ENCODE measurements at places on chromosomes 2 and 18.

DNA sequence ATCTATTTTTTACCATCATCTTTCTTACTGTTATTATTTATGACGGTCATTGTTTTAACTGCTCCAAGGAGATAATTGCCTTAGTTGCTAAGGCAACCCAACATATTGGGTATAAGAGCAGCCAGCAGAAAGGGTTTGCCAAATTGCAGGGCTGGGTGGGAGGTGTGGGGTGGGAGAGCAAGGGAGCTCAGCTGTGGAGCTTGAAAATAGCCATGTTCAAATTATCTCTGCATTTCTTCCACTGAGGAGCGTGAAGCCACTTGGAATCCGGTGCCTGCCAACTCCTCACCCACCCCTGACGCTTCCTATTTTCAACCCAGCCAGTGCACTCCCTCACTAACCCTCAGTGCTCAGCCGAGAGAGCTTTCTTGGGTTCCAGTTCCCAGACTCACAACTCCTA is 60.8 kb downstream of the SETBP1 start:
- DNase-seq: no peak

DNA sequence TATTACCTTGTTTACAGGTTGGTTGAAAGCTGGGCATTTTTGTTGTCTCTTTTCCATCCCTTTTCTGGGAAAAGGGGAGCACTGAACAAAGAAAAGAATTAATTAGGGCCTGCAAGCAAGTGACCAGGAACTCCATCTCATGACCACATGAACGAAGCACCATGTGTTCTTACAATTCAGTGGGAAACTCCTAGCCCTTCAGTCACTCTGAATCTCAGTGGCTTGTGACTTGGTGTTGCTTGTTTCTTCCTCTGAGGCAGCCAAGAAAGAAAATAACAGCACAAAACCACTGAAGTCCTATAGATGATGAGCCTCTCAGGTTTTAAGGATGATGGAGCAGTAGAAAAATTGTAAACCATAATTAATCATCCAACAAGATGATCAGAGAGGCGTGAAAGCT is 129.1 kb upstream of the CAB39 start:
- DNase-seq: no peak

GRCh38 chr2:222603501-222603900 is 52.4 kb downstream of the FARSB start:
- no peak for DNase-seq

DNA sequence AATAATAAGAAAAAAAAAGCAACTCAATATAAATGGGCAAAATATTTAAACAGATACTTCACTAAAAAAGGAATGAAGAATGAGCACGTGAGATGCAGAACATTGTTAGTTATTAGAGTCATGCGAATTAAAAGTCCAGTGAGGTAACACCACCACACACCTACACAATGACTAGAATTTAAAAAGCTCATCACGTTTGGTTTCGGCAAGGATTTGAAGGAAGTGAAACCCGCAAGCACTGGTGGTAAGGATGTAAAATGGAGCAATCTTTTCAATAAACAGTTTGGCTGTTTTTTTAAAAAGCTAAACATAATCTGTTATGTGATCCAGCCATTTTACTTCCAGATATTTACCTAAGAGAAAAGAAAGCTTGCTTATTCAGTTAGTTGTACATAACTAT is 1181.6 kb upstream of the CELF4 start:
- DNase-seq: no peak

GRCh38 chr18:78856569-78857313 is 122.9 kb upstream of the SALL3 start:
- no peak for DNase-seq

DNA sequence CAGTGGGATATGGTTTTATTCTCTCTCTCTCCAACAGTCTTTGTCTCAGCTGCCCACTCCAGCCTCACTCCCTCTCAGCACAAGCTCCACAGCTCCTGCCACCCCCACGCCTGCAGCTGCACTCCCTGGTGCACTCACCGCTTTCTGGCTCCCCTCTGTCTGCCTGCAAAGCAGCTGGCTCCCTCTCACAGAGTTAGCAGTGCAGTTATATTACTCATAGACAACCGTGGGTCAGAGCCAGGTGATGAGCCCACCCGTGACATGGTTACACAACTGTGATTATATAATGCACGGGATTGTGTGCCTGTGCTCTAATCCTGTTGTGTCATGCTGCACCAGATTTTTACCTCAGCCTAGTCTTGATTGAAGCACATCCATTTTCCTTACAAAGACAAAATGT is 276.9 kb upstream of the CHAC2 start:
- DNase-seq: no peak

- DNase-seq: no peak
Observed at GRCh38 chr2:88148929-88149438, 21.1 kb upstream of the FABP1 start.

GRCh38 chr2:5520463-5520972 is 171.7 kb upstream of the SOX11 start:
- no peak for DNase-seq

DNA sequence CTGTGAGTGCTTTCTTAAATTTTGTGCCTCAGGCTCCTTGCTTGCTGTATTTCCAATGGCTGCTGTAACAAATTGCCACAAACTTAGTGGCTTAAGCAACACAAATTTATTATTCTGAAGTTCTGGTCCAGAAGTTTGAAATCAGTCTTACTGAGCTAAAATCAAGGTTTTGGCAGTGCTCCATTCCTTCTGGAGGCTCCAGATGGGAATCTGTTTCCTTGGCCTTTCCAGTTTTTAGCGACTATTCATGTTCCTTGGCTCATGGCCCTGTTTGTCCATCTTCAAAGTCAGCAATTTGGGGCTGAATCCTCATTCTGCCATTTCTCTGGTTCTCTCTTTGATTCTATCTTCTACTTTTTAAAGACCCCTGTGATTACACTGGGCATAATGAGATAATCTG is 31.8 kb downstream of the STRADB start:
- DNase-seq: no peak

- DNase-seq: no peak
Observed at GRCh38 chr18:10454681-10455557, 484 bp downstream of the APCDD1 start.

- DNase-seq: no peak
Observed at GRCh38 chr18:39635966-39636365, 2070.4 kb upstream of the CELF4 start.

GRCh38 chr2:10140841-10141610 is 18.5 kb downstream of the RRM2 start:
- DNase-seq: no peak

Data from stimulated activated CD4-positive, alpha-beta T cell treated with anti-CD3 and anti-CD28 coated beads, Interleukin-1b, Interleukin-23, amount 100 ng/mL, for 1 hour (primary cell).